Left lobe of liver (tissue), 2 donors: ENCODE measurements at places on chromosomes 12 and 14.

DNA sequence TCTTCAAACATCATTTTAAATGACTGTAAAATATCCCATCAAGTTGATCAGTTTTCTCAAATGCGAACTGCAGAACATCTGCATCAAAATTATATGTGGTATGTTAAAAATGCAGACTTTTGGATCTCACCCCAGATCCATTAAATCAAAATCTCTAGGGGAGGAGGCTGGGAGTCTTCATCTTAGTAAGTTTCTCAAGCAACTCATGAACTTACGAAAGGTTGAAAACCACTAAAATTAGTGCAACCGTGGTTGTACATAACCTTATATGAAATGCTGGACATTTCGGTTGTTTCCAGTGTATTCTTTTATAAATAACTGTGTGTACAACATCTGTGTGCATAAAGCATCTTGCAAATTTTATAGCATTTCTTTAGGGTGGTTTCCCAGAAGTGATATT lies 39.2 kb downstream of the ZFP36L1 start:
- DNase-seq, result no peak

DNA sequence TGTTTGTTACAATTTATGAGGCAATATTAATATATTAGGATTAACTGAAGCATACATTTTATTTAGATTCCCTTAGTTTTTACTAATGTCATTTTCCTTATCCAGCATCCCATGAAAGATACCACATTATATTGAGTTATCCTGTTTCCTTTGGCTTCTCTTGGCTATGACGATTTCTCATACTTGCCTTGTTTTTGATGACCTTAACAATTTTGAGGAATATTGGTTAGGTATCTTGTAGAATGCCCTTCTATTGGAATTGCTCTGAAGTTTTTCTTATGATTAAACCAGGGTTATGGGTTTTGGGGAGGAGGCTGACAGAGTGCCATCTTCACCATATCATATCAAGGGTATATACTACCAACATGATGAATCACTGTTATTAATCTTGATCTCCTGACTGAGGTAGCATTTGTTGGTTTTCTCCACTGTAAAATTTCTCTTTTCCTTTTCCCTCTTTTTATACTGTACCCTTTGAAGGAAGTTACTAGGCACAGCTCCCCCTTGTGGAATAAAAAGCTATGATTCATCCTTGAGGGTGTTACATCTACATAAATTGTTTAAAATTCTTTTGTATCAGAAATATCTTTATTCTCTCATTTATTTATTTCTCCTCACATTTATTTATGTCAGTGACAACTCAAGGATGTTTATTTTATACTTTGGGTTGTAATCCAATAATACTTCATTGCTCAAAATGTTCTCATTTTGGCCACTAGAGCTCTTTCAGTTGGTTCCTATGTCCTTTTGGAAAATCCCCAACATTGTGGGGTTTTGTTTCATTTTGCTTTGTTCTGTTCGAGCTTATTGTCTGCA lies 239.0 kb downstream of the SLC16A7 start:
- DNase-seq, result no peak

DNA sequence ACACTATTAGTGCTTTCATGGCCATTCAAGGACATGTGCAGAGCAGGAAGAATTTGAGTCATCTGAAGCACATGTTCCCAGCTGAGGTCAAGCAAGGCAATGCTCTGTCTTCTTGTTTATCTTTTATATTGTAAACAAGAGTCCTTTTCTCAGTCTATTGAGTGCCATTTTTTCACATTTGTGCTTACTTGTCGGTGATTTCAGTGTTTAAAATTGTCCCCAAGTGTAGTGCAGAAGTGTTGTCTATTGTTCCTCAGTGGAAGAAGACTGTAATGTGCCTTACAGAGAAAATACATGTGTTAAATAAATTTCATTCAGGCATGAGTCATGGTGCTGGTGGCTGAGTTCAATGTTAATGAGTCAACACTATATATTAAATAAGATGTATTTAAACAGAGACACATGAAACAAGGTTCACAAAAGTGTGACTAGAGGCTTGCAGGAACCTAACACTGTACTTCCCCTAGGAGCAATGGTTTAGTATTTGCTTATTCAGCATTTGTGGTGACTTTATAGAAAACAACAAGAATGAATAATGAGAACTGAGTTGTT lies 391.1 kb downstream of the LRIG3 start:
- no peak for DNase-seq

DNA sequence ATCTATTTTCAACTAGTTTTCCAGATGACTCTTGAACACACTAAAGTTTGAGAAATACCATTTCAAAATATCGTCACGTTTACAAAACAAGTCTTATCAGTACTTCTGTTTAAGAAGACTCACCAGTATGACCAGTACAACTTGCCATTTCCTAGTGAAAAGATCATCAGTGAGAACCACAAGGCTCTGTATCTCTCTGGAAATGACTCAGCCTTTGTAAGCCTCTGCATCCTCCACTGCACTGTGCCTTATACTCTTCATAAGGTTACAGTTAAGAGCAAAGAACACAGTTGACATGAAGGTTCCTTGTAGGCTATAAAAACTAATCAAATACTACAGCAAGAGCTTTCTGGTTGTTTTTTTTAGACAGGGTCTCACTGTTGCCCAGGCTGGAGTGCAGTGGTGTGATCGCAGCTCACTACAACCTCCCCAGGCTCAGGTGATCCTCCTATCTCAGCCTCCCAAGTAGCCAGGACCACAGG lies 5.7 kb upstream of the VTI1B start:
- no peak for DNase-seq

DNA sequence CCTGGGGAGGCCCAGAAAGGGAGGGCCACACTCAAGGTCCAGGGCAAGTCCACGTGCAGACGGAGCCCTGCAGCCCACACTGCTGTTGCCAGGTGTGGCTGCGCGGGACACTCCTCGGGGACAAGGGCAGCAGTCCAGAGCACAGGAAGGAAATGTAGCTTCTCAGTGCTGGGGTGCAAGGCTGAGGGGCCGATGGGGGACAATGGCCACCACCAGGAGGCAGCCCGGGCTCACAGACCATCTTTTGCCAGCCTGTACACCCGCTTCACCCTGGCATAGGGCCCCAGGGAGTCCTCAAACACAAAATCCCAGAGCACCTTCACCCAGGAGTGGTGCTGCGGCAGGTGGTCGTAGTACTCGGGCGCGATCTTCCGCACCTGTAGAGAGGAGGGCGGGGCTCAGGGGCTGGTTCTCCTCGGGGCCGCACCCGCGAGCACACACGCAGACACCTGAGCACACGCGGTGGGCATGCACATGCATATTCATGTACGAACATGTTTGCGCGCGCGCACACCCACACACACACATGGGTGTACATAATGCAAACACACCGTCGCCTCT lies 12.8 kb downstream of the DEGS2 start:
- no peak for DNase-seq

DNA sequence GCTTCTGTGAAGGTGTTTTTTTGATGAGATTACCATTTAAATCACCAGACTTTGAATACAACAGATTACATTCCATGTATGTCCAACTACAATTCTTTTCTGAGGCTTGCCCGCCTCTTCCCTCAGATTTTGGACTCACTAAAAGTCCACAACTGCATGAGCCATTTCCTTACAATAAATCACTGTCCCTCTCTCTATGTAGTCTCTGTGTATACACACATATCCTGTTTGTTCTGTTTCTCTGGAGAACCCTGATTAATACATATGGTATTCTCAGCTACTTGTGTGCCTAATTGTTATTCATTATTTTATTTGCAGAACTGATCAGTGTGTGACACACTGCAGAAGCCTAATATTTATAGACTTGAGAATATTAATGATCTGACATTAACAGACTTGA lies 2.4 kb upstream of the MIPOL1 start:
- no peak for DNase-seq

- DNase-seq, result peak; percentile 55
These were observed 598 bp downstream of the UBE2N start for GRCh38 chr12:93441081-93441616.

GRCh38 chr12:111430433-111431353 lies 25.0 kb downstream of the SH2B3 start:
- peak; percentile 77 for DNase-seq

- DNase-seq, result no peak
These were observed 183.1 kb downstream of the KLHL28 start for GRCh38 chr14:44778604-44779003.

GRCh38 chr12:3921526-3921925 lies 48.3 kb upstream of the PARP11 start:
- DNase-seq, result no peak

DNA sequence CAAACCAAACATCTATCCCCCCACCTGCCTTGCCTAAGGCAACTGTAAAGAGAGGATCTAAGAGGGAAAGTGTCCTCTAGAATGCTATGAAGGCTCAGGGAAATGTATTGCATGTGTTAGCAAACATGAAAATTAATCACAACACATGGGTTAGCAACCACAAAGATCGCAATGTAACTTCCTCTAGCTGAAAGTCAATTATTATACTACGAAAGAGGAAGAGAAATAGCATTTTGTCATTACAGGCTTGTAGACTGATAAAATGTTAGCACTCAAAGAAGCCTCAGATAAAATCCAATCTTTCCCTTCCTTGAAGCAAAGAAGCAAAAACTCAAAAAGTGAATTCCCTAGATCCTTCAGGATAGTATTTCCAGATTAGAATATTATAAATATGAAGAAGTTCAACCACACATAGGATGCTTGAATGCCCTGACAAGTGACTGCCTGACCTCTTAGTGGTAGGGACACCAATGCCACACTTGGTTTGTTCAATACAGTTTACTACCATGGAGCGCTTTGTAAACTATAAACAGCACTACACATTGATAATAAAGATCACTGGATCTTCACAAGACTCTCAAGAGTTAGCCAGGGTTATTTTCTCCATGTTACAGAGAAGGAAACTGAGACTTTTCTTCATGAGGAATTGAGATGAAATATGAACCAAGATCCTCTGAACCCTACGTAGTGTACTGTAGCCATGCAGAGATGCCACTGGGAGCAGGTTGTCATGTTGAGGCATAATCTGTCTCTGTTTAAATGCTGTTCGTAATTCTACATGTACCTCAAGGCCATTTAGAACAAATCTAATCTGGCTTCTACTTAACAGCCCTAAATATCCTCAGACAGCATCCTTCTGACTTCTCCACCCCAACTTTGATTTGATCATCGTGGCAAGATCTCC lies 100.7 kb downstream of the ITPR2 start:
- DNase-seq, result no peak

DNA sequence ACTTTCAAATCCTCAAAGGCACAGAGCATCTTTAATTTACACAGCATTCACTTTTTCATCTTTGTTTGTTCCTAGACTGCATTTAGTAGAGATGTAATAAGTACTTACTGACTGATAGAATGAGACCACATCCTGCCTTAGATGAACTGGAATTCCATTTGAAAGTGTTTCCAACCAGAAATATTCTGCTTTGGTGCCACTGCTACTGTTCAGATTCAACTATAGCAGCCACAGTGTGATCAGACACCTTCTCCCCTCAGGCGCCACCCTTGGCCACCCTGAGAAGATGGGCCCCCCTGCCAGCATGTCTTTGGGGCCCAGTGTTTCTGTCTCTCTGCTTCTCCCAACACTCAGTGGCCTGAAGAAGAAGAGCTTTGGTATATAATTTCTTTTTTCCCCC lies 449.1 kb downstream of the RAD51B start:
- DNase-seq, result no peak

- DNase-seq, result no peak
These were observed 47.1 kb upstream of the KICS2 start for GRCh38 chr12:64269161-64269560.

DNA sequence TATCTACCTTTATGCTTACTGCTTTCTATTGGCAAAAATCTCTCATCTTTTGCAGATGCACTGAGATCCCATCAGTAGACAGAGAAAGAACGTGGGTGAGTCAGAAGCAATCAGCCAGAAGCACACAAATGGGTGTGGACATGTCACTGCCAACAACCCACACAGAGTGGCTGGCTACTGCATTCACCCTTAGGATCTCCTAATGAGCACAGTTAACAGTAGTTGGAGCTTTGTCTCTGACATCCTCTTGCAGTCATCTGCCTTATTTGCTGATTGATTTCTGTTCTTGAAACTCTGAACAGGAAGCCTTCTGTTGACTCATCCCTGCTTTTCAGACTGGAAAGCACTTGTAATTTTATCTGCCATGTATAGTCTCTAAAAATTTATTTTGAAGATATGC lies 117.2 kb downstream of the RGS6 start:
- DNase-seq, result no peak

DNA sequence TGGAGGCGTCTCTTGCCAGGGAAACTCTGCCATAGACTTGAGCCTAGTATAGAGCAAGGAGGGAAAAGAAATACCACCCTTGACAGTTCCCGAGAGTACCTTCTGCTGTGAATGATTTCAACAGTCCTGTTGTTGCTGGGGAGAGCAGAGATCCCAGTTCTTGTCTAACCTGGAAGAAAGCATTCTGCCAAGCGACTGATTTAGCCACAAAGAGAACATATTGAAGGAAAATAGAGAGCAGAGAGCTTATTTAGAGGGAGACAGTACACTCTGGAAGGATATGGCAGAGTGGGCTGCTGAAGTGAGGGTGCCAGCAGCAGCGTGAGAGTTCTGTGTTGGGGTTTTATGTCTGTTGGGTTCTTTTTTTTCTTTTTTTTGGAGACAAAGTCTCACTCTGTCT lies 966.9 kb upstream of the TMEM132C start:
- no peak for DNase-seq

- DNase-seq, result no peak
These were observed 100.5 kb downstream of the TSPAN8 start for GRCh38 chr12:71057330-71057729.

- DNase-seq, result no peak
These were observed 1.5 kb upstream of the EFS start for GRCh38 chr14:23366426-23366921.

DNA sequence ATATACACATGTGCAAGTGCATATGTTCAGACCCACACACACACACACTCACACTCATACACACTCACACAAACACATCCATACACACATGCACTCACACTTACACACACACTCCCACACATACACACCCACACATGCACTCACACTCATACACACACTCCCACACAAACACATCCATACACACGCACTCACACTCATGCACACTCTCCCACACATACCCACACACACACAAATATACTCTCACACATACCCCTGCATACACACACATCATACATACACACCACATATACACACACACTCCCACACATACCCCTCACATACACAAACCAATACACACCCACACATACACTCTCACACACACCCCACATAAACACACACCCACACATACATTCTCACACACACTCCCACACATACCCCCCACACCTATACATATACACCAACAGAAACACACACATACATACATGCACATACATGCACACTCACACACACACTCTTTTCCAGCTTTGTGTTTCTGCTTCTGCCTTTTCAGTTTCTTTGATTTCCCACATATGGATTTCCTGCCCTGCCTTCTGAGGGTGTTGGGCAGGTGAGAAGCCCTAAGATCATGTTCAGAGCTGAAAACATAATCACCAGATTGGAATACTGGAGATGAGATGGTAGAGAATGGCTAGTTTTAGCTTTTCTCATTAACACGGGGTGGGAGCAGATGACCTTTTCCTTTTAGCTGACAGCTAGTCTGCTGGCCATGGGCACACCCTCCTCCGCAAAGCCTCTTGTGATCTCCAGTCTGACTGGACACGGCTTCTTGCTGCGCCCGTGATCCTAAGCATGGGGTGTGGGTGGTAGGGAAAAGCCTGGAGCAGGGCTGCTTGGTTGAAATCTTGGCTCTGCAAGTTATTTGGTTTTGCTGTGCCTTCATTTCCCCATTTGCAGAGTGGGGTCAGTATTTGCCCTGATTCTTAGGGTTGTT lies 214.0 kb downstream of the CHST11 start:
- DNase-seq, result no peak

GRCh38 chr12:77891518-77892147 lies 60.9 kb downstream of the NAV3 start:
- no peak for DNase-seq
